ENCODE measurements at places on chromosomes 1 and 21.

GRCh38 chr21:17671733-17672132 lies 59.0 kb upstream of the BTG3 start:
- DNase-seq = no peak

- peak; percentile 71 for DNase-seq
Measured at GRCh38 chr1:6148497-6149241, 31.5 kb downstream of the CHD5 start.

GRCh38 chr1:233608988-233609387 lies 4.9 kb upstream of the KCNK1 start:
- DNase-seq = no peak

DNA sequence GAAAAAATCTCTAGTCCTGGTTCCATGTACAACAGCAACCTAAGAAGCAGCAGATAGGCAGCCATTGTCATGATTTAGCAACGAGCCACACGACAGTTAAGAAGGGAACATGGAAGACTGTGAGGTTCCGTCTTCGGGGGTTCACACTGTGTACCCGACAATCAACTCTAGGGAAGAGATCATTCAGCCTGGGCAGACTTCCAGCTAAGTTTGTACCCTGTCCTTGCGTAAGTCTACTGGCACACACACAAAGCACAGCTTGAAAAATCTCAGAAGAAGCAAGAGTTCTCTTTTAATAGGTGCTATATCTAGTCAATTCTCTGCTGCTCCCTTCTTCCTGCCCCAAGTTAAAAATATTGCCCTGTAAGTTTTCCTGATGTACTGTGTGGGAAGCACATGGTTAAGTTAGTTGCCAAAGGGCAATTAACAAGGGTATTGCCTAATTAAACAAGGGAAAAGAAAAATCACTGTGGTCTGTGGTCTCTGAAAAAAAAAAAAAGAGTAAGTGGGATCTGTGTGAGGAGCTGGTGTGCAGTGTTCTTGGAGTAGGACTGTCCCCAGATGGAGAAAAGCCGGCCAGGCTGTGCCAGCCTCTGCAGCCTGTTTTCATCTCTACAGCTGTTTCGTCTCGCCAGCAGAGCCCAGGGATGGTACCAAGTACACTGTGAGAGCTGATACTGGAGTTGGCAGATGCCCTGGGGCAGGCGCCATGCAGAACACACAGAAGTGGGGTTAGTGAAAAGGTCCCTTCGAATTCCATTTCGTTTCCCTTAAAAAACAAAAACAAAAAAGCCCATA lies 6.4 kb upstream of the MYBPHL start:
- no peak for DNase-seq

- no peak for DNase-seq
Measured at GRCh38 chr1:62308606-62309005, 10.6 kb downstream of the KANK4 start.

DNA sequence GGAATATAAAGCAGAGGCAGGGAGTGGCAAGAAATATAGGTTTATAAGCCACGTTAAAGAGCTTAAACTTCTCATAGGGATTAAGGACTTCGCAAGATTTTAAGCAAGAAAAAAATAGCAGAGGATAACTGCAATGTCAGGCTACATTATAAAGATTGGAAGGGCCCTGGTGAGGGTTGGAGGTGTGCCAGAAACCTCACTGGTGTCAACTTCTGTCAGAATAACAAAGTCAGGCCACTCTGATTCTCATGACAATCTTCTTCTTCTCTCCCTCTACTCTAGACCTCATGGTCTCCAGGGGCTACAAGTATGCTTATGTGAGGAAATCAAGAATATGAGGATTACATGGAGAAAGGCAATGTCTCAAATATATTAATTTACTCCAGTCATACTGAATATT lies 32.6 kb upstream of the FMO2 start:
- DNase-seq = no peak

- DNase-seq = no peak
Measured at GRCh38 chr1:204323887-204324286, 35.8 kb downstream of the PLEKHA6 start.
